ENCODE measurements at places on chromosomes 5 and 9.

GRCh38 chr9:95752129-95752731 is 123.3 kb upstream of the ERCC6L2 start:
- DNase-seq = no peak

- no peak for DNase-seq
Measured at GRCh38 chr5:33474004-33474403, 33.2 kb downstream of the TARS1 start.

DNA sequence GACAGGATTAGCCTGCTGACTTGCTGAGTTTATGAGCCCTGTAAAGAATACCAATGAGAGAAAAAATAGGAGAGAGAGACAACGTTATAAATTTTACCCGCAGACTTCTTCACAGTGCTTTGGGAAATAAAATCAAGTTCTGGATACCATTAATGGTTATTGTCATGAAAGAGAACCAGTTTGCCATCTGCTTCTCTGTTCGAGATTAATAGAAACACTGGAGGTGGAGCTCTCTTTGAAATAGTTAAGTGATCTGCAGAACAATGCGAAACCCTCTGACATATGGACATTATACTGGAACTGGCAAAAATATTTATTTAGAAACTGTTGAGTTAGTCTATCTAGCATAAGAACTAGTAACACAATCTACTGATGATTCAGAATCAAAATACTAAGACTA is 500.7 kb downstream of the CDH12 start:
- no peak for DNase-seq

DNA sequence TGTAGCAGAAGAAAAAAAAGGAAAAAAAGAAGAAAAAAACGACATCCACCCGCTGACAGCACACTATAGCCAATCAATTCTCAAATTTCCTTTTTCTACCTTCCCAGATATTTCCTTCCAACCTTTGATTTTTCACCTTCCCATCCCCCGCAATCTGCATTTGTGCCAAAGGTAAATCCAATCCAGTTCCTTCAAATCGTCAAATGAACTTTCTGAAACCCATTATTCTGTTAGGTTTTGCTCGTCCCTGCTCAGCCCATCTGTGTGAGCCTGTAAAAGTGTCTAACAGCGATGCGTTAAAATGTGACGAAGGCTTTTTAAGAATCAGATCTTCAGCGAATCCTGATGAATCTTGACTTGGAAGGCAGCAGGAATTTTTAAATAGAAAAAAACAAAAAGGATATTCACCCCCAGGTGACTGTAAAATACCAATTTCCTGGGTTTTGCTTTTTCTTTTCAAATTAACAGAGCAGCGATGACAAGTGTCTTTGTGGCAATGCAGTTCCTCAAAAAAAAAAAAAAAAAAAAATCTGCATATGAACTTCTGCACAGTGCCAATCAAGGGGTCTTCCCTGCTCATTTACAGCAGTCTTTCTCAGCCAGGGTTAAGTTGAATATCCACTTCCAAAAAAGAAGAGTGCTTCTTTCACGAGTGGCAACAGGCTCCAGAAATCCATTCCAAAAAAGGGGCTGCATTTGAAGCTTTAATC is 367 bp upstream of the SHC3 start:
- no peak for DNase-seq

Measured in MG63 (cell line).